CD4-positive, alpha-beta T cell treated with Interleukin-17A for 1 hour (primary cell): ENCODE measurements at places on chromosomes 3 and 15.

GRCh38 chr3:170226426-170226960 is 4.3 kb downstream of the PRKCI start:
- DNase-seq: no peak

DNA sequence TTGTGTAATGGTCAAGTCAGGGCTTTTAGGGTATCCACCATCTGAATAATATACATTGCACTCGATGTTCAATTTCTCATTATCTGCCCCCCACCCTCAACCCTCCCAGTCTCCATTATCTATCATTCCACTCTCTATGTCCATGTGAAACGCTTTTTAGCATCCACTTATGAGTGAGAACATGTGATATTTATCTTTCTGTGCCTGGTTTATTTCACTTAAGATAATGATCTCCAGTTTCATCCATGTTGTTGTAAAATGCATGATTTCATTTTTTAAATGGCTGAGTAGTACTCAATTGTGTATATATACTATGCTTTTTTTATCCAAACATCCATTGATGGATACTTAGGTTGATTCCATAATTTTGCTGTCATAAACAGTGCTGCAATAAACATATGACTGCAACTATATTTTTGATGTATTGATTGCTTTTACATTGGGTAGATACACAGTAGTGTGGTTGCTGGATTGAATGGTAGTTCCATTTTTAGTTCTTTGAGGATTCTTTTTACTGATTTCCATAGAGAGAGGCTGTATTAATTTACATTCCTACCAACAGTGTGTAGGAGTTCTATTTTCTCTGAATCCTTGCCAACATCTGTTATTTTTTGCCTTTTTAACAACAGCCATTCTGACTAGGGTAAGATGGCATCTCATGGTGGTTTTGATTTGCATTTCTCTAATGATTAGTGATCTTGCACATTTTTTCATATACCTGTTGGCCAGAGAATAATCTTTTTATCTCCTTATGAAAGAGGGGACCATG is 332.9 kb upstream of the TGFBR2 start:
- DNase-seq: no peak

- DNase-seq: no peak
Measured at GRCh38 chr15:71334873-71335272, 219.6 kb downstream of the THSD4 start.

DNA sequence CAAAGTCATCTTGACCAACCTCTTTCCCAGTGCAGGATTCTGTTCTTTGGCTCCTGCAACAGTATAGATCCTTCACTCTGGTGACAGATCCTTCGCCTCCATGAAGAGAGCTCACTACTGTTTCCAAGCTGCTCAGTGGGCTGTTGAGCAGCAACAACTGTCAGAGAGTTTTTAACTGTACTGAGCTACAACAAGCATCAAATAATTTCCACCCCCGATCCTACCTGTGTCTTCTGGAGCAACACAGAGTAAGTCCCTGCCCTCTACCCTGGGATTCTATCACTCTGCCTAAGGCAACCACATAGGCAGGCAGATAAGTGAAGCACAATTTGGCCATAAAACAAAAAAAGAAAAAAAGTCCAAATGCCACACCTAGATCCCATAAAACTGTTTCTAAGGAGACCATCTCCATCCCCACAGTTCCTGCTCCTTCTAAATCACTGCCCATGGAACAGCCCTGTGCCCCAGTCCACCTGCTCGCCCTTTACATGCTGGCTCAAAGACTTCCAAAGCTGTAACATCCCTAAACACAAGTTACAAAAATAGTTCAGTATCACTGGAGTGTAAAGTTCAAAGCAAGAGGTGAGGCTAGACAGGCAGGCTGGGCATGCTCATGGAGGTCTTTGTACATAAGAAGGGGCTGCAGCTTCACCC is 37.8 kb upstream of the ANPEP start:
- DNase-seq: no peak

DNA sequence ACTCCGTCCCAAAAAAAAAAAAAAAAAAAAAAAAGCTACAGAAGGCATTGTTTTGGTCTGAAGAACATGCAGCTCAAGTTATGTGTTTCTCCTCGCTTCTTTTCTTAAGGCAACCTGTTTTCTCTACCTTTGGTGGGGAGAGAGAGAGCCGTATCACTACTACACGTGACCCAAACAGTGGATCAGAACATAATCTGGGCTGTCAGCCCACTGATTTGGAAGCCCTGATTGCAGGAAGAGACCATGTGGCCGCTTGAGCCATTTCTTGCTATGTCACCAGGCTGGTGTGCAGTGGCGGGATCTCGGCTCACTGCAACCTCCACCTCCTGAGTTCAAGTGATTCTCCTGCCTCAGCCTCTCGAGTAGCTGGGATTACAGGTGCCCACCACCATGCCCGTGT is 69.8 kb downstream of the ABTB1 start:
- no peak for DNase-seq

- DNase-seq: no peak
Measured at GRCh38 chr3:3085782-3086181, 24.4 kb downstream of the IL5RA start.

GRCh38 chr15:41256577-41257038 is 25.5 kb downstream of the CHP1 start:
- DNase-seq: no peak

- DNase-seq: no peak
Measured at GRCh38 chr15:31080591-31081014, 20.9 kb downstream of the TRPM1 start.

- DNase-seq: no peak
Measured at GRCh38 chr3:156211583-156211982, 91.2 kb downstream of the KCNAB1 start.

- DNase-seq: peak; percentile 73
Measured at GRCh38 chr3:101635954-101636798, 40.8 kb downstream of the ZBTB11 start.

DNA sequence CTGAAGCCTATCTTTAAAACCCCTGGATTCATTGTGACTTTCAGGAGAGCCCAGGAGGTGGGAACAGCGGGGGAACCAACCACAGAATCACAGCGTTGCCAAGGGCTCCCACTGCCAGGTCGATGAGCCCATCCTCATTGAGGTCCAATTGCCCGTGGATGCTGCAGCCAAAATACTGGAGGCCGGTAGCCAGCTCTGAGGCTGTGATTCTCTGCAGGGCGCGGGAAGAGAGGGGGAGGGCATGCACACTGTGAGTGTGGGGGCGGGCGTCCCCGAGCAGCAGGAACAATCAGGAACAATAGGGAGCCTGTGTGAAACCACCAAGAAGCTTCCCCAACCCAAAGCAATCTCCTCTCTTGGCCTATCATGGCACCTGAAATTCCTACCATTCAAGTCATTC is 53.4 kb downstream of the FEM1B start:
- DNase-seq: no peak

DNA sequence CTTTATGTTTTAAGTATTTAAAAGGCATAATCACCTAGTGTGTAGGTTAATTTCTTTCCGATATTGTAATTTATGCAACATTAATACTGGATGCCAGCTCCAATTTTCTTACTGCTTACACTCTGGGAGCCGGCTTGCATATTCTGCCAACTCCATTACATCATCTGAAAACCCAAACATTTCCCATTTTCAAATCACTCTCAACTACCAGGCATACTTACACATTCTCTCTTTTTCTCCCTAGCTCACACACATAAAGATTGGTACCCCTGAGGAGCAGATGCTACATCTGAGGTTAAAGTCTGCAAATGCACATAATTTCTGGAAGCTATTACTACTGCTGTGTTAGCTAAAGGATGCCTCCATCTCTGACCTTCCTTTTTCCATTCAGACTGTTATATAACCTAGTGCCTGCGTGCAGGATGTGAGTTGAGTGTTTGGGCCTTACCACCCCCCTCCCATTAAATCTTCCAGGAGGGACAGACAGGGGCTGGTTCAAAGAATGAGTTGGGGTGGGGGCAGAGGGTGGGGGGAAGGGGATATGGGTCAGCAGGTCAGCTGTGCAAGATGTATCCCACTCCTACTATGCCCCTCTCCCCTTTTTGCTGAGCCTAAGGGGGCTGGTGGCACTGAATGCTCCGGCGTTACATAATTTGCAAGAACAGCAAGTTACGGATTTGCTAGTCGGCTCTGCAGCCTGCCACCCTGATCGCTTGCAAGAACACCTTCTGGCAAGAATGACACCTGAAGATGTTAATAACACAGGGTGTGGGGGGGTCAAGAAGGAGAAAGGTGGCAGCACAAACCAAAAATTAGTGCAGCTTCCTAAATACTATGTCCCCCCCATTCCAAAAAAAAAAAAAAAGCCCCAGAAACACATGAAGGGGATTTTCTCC is 2.5 kb downstream of the RORA start:
- DNase-seq: no peak

DNA sequence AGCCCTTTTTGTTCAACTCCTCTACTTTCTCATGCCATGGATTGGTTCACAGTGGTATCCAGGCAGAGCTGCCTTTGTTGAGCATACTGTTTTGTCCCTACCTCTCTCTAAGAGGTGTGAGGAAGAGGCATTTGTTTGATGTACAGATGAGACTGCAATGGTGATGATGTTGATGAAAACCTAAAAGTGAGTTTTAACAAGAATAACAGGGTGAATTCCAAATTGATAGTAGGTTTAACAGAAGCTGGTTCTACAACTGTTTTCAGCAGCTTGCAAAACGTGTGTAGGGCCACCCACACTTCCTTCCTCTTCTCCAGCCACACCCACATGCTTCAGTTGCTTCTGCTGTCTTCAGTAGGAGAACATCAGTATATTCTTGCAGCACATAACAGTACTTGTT is 10.2 kb downstream of the SNRK start:
- peak; percentile 85 for DNase-seq

DNA sequence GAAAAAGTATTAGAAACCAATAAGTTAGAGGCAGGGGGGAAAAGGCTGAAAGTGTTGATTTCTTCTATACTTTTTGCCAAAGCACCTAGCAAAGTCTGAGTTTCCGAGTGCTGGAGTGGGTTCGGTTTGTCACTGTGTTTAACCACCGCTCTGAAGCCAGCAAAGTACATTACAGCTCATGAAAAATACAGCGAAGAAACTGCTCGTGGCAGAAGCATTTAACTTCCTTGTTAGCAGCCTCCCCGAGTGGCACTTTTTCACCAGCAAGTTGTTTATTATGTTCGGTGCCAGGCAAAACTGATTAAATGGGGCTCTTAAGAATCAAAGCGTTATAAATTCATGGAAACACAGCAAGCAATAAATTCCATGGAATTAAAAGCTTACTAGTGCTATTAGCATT is 313.6 kb downstream of the FOXP1 start:
- DNase-seq: no peak

- no peak for DNase-seq
Measured at GRCh38 chr3:62710751-62711150, 164.5 kb downstream of the CADPS start.

GRCh38 chr15:27970661-27971392 is 128.3 kb downstream of the OCA2 start:
- no peak for DNase-seq

GRCh38 chr3:186286114-186286513 is 75.9 kb downstream of the DGKG start:
- DNase-seq: no peak

GRCh38 chr3:74603292-74603691 is 11.2 kb downstream of the CNTN3 start:
- no peak for DNase-seq

DNA sequence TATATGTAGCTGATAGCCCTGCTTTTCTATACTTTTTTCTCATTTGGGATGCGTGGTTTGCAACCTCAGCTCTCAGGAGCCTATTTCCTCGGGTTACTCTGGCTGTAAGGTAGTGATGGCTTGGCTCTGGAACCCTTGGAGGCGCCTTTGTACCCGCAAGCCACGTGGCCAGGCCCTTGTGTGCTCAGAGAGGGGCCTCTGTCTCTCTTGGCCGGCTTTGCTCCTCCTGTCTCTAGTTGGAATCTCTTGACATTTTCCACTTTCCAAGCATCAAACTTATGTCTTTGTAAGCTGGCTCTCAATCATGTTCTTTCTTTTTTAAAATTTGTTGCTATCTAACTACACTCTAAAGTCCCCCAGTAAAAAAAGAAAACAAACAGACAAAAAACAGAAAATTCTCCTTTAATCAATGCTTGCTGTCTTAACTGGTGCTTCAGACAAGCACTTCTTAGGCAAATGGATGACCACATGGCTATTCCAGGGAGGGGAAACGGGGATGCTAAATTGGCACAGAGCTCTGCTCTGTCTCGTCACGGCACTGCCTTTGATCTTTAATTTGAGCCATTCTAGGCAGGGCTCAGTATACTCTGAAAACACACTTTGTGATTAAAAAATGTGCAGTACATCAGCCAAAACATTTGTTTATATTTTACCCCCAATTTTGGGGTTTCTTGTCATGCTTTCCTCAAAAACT is 180.4 kb upstream of the NR2E3 start:
- no peak for DNase-seq

- no peak for DNase-seq
Measured at GRCh38 chr3:95567346-95567745, 1247.0 kb upstream of the EPHA6 start.

- no peak for DNase-seq
Measured at GRCh38 chr3:43348852-43349574, 62.7 kb downstream of the SNRK start.

DNA sequence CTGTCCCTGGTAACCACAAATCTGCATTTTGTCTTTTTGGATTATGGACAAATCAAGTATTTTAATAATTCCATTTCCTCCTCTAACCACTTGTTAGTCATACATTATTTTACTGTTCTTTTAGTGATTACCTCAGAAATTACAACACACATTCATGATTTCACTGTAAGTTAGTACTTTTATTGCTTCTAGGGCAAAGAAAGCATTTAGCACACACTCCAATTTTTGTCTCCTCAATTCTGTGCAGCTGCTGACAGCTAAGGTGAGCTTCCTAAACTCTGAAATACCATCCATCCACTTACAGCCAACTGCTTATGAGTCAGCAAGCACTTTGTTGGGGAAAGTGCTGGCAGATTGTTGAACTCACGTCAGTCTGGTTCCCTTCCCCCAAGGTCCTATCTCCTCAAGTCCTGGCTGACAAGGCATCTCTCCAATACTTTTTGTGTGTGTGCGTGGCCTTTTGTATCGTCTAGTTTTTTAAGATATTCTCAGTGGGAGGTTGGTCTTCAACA is 49.4 kb upstream of the TNFAIP8L3 start:
- DNase-seq: no peak

DNA sequence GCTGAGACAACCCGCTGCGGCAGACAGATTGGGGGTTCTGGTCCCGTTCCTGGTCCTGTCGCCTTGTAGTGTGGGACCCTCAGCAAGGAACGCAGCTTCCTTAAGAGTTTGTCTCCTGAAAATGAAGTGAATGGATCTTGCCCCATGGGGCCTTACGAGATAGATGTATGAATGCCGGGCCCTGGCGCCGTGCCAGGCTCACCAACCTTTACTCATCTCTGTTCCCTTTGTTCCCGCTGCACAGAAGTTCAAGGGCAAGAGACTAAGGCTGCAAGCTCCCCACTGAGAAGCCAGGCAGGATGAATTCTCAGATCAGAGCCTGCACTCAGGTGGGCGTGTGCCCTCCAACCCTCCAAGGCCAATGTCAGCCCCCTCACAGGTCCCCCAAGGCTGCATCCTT is 162.7 kb upstream of the IQSEC1 start:
- no peak for DNase-seq
